ENCODE measurements at places on chromosomes 1 and 21. TPM values are rescaled to one million over a fixed set of nuclear protein-coding genes. Genes with fewer than 3 reads are reported as not detected.

- DNase-seq, result no peak
These were observed 764.4 kb downstream of the ADGRL2 start for GRCh38 chr1:82565146-82565545.

GRCh38 chr1:154607106-154607608, 829 bp downstream of the ADAR start:
- no peak for DNase-seq

DNA sequence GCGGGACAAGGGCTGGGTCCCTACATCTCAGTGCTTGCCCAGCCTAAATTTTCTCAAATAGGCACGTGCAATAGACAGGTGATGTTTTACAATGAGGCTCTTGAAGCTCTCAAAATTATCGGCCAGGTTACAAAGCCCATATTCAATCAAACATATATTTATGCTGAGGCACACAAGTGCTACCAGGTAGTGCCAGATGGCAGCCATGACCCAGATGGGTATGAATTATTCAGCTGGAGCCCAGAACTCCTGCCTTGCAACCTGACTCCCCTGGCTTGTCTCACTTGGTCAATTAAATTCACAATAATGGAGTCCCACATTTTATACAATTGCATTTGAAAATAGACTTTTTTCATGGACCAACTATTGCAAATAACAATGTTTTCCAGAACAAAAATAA, 12.3 kb upstream of the ADAM30 start:
- no peak for DNase-seq

- no peak for DNase-seq
These were observed 1.8 kb downstream of the SLC45A3 start for GRCh38 chr1:205678286-205679111.

DNA sequence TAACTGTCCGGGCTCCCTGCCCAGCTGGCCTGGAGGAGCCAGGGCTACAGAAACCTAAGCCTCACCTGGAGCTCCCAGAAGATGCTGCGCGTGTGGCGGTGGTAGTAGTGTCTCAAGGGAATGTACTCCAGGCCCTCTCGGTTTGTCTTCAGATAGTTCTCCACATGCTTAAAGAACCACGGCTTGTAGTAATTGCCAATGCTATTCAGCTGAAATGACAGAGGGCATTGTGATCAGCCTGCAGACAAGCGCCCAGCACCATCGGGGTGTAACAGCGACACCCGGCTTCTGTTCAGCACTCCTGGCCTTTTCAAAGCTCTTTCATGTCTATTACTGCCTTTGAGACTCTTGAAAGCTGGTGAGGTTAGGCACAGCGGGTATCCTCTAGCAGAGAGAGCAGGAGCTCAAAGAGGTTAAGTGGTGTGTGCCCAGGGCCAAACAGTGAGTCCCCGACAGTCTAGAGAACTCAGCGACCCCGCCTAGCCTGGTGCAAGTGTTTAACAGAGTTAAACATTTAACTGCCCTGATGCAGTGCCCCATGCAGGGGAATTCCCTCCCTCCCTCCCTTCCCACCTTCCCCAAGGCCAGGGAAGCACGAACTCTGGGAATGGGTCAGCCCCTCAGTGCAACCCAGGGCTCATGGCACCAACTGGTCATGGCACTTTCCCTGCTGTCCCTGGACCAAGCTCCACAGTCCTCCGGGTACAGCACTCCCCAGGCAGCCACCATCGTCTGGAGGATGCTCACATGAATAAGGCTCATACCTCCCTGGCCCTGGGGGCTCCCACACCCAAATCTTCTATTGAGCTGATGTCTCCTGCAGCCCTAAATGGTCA, 21.5 kb downstream of the DHCR24 start:
- DNase-seq, result no peak

GRCh38 chr1:18934205-18935000, 22.1 kb downstream of the IFFO2 start:
- no peak for DNase-seq

- DNase-seq, result no peak
These were observed 303.6 kb downstream of the PTPRC start for GRCh38 chr1:198942466-198942865.

DNA sequence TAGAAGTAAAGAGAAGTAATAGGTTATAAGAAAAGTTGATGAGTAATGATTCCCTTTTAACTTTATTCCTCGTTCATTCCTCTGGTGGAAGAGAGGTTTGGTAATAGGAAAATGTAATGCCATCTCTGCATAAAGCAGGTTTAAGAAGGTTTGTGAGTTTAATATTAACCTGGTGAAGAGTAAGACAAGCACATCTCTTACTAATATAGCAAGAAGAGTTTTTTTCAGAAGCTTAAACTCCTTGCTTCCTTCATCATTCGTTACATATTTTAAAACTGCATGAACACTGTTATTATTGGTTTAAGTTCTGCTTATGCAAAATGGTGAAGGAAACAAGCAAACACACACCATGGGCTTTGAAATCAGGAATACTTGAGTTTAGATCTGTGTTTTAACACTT, 9.2 kb upstream of the PLA2G4A start:
- DNase-seq, result no peak

- DNase-seq, result no peak
These were observed 67.1 kb upstream of the UBE2U start for GRCh38 chr1:64136296-64136695.

DNA sequence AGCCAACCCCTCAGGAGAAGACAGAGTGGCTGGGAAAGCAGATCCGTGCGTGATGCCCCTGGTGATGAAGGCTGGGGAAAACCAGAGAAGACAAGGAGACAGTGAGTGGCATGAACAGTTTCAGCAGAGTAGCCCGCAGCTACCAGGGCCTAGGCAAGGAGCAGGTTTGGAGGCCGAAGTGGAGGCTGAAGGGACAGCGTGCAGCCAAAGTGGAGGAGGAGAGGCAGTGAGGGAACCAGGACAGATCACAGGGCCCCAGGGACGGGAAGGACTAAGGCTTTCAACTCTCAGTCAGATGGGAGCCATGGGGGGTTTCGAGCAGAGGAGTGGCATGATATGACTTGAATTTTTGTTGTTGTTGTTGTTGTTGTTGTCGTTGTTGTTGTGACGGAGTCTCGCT, 59.9 kb upstream of the SELENON start:
- no peak for DNase-seq

DNA sequence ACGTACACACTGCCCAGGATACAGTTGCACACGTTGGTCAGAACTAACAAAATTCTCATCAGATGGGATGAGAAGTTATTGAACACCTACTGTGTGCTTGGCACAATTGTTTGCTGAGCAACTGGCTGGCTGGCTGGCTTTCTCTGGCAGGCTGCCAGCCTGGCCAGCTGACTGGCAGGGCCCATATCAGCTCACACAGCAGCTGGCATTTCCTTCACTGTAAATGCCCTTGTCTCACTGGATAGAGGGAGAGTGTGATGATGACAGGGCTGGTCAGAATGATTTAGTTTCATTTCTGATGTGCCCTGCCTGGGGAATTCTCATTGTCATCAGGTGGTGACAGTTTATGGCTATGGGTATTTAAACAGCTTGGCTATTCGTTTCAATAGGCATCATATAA, 15.8 kb downstream of the CAMK2N1 start:
- no peak for DNase-seq

GRCh38 chr1:46554597-46555381, 3.3 kb upstream of the KNCN start:
- no peak for DNase-seq

- DNase-seq, result no peak
These were observed 235.6 kb upstream of the CACYBP start for GRCh38 chr1:174764191-174764590.

- DNase-seq, result no peak
These were observed 31.9 kb downstream of the ACBD3 start for GRCh38 chr1:226154593-226154992.

DNA sequence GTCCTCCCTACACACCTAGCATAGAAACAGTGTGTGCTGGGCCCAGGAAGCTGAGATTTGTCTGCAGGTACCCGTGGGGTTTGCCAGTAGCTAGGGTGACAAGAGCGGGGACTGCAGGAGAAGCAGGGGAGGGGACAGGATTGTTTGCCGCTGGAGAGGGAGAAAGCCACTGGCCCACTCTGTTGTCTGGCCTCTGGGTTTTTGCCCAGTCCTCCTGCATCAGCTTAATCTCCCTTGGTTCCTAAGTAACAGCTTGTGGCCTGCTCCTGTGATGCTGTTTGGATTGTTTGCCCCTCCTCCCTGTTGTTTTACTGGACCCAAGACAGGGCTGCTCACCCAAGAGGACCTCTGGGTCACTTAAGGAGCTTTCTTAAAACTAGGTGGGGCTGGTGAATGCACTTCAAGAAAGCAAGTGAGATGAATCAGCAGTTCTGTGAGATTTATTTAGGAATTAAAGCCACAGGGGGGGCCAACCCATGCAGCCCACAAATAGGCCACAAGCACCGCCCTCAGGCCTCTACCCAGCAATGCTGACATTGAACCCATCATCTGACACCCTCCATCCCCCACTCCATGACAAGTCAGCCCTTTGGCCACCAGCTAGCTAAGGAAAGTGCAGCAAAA, 142.8 kb downstream of the ZZZ3 start:
- no peak for DNase-seq

DNA sequence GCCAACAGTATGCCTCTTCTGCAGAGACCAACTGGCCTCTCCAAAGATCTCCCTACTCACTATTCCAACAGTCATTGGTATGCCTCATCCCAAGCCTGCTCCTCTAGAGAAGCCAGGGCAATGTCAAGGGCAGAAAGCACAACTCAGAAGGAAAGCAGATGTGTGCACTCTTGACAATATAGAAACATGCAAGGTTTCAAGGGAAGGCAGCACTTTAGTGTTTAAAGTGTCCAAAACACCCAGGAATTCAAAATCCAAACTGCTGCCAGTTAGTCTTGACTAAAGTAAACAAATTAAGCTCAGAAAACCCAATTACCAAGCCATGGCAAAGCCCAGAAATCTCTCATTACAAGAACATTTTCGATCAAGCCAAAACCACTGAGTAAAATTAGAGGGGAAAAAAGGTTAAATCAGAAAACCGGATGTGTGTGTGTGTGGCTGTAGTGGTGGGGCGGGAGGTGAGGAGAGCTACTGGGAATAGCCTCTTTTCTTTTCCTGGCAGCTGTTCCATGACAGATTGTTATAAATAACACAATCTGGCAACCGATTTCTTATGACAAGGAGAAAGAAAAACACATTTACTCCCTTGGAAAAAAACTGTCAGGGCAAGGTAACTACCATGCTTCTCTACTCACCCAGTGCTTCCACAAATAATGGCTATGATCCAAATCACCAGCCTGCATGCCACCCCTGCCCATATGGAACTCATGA, 39.2 kb downstream of the EIF2B3 start:
- DNase-seq, result no peak

GRCh38 chr1:190935925-190936324, 458.3 kb upstream of the BRINP3 start:
- no peak for DNase-seq

DNA sequence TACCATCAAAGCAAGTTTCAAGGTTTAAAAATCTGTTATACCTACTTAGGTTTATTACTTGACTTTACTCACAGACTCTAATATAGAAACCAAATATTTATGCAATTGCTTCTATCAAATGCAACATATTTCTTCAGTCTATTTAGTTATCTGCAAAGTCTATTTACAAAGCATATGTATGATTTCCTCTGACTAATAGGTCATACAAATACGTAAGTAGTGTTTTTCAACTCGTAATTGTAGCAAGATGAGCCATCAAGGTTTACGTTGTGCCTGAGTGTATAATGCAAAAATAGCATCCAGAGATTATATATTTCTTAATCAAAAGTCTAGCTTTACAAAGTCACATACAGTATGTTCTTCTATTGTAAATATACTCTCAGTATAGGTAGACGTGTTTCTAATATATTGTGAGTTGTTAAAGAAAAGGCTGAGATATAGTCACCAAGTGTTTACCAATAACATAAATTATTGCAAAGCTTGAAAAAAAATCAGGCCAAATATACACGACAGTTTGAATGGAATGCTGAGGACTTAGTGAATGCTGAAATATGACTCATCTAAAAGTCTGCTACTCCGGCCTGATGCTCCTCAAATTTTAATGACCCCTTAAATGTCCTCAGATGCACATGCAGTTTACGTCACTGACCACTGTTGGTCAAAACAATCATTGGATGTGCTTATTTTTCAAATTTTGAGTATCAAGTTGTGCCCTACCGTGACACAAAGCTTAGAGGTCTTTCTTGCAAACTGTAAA, 48.4 kb downstream of the ADAMTS5 start:
- no peak for DNase-seq

DNA sequence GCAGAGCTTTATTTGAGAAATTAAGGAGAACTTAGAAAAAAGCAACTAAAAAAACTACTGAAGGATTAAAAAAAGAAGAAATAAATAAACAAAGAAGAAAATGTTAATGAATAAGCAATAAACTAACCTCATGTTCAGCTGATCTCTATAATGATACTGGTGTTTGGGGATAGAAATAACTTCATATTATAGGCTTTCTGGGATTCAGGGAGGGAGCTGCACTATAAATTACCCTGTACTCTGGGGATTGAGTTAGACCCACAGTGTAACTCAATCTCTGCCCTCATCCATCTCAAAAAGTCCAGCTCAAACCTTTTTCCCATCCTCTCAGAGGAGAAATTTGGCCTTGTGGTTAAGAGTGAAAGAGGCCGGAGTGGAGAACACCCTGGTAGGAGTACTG, 33.8 kb upstream of the CCN1 start:
- no peak for DNase-seq

GRCh38 chr1:43065616-43066399, 106.3 kb downstream of the EBNA1BP2 start:
- DNase-seq, result no peak

DNA sequence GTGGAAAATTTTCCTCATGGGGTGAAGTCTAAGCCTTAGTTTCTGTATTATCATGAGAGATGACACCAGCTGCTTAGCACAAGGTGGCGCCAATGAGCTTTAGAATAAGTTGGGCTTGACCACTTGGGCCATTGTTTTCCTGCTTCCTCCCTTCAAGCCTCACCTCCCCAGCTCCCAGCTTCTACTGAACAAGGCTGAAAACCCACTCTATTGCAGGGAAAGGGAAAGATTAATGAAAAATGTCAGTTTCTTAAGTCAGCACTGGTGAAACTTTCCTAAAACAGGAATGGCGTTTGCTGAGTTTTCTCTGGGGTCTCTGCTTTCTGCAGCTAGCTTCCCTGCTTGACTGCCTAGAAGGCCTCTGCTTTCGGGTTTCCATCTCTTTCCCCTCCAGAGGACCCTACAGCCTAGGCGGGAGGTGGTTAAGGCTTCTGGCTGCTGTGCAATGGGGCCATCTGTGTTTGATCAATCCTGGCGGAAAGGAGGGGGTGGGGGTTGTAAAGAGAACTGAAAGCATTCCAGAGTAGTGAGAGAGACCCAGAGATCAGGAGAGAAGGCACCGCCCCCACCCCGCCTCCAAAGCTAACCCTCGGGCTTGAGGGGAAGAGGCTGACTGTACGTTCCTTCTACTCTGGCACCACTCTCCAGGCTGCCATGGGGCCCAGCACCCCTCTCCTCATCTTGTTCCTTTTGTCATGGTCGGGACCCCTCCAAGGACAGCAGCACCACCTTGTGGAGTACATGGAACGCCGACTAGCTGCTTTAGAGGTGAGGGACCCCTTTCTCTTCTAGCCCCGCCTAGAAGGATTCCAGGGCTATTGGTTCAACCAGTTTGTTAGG, at the start of gene OLFML3:
OLFML3 (plus strand) TSS at position 612 of the 840 bp plus-strand sequence; CDS start at position 655, 43 bp downstream.
- peak; percentile 93 for DNase-seq

- DNase-seq, result no peak
These were observed 35.4 kb upstream of the COL24A1 start for GRCh38 chr1:86191958-86192357.

GRCh38 chr1:161953256-161953920, 70.3 kb downstream of the OLFML2B start:
- no peak for DNase-seq

GRCh38 chr1:226222686-226223085, 778 bp upstream of the MIXL1 start:
- no peak for DNase-seq

Gene AQP10
- polyA plus RNA-seq, result 0.18 TPM

Gene CGN
- 44.2 TPM for polyA plus RNA-seq

Gene NBPF6
- not detected for polyA plus RNA-seq

Gene FOXD2
- 5.3 TPM for polyA plus RNA-seq

Gene IGSF9
- 11.6 TPM for polyA plus RNA-seq

Gene PTPN7
- 0.92 TPM for polyA plus RNA-seq

Gene NFASC
- 24.7 TPM for polyA plus RNA-seq

Data from right renal cortex interstitium (tissue), 3 donors.